ENCODE measurements at places on chromosomes 2 and 18.

- DNase-seq: no peak
These were observed 147.8 kb downstream of the KCNE4 start for GRCh38 chr2:223199531-223200515.

GRCh38 chr2:199335502-199335901 lies 122.2 kb downstream of the SATB2 start:
- no peak for DNase-seq

DNA sequence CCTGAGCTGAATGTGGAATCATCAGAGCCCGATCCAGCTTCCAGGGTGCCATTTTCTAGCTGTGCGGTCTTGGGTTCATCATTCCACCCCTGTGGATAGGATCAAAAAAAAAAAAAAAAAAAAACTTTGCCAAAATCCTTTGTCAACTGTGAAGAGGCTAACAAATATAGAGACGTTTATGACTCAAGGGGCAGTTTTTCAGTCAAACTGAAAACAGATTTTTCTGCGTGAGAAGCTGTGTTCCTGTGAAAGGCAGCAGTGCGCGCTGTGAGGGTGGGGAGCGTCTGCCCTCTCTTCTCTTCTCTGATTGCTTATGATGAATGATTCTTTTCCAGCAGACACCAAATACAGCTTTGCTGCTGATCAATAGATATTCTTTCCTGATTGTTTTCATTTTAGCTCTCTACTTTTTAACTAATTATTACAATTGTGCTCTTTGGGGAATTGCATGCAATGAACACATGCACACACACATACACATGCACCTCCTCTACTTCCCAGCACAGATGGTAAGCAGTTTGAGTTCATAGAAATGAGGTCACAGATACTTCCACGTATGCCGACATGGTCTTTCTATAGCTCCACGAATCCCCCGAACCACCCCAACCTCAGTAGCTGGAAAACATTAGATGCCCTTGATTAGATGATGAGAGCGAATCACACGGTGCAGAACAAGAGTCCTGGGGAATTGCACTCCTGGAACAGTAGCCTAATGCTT lies 175.4 kb downstream of the NRP2 start:
- DNase-seq: no peak

DNA sequence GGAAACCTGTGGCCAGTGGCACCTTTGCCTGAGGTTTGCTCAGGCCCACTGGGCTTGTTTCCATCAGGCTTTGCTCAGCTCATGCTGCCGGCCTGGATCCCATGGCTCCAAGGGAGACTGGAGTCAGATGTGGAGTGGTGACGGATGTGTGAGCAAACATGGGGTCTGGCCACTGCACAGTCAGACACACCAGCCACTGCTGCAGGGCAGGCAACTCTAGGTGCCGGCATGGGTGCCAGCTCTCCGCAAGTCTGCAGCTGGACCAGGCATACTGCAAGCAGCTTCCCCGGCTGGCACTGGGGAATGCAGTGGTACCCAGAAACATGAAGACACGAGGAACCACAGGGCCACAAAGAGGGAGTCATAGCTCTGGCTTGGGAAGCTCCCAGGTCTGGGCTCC lies 37.4 kb downstream of the TDRD15 start:
- no peak for DNase-seq

GRCh38 chr2:7725171-7725849 lies 808.1 kb downstream of the RNF144A start:
- DNase-seq: no peak

- DNase-seq: no peak
These were observed 20.9 kb upstream of the ROCK2 start for GRCh38 chr2:11365096-11365879.

DNA sequence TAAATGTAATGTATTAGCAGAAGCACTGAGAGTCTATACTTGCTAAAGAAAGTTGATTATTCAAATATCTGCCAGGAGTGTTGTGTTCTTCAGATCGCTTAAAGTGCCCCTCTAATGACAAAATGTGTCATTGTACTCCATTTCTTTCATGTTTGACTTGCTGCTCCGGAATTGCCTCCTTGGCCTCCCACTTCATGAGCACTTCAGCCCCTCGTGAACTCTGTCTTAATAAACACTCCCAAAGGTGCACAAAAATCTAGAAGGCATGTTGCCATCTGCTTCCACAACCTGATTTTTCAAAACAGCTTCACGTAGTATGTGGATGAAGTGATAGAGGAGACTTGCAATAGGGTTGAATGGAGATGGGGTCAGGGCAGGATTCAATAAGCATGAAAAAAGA lies 396.1 kb downstream of the TDRD15 start:
- no peak for DNase-seq

DNA sequence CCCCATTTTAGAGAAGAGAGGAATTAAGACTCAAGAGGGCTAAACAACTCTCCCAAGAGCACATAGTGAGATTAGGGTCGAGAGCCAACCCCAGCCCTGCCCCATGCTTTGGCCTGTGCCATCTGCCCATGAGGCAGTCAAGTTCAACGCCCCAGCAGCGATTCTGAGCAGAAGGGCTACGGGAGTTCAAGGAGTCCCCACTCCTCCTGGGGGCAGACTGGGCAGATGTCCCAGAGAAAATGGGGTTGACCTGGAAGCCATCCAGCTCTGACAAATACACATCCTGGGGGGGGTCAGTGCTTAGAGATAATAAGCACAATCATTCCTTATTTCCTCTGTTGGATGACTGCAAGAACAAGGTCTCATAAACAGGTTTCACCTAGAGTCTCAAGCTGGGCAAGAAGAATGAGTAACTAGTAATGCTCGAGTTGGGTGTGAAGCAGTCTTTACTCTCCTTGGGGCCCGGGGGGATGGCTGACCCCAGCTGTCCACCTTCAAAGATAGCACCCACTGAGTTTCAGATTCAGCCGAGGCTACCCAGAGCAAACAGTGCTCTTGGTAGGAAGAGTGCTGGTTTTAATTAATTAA lies 716.4 kb downstream of the RNF144A start:
- no peak for DNase-seq

GRCh38 chr2:217222309-217222910 lies 362.5 kb upstream of the TNP1 start:
- no peak for DNase-seq

- DNase-seq: no peak
These were observed 129.5 kb downstream of the TMEM182 start for GRCh38 chr2:102891296-102891695.

GRCh38 chr18:77167251-77167650 lies 34.7 kb upstream of the MBP start:
- DNase-seq: no peak

DNA sequence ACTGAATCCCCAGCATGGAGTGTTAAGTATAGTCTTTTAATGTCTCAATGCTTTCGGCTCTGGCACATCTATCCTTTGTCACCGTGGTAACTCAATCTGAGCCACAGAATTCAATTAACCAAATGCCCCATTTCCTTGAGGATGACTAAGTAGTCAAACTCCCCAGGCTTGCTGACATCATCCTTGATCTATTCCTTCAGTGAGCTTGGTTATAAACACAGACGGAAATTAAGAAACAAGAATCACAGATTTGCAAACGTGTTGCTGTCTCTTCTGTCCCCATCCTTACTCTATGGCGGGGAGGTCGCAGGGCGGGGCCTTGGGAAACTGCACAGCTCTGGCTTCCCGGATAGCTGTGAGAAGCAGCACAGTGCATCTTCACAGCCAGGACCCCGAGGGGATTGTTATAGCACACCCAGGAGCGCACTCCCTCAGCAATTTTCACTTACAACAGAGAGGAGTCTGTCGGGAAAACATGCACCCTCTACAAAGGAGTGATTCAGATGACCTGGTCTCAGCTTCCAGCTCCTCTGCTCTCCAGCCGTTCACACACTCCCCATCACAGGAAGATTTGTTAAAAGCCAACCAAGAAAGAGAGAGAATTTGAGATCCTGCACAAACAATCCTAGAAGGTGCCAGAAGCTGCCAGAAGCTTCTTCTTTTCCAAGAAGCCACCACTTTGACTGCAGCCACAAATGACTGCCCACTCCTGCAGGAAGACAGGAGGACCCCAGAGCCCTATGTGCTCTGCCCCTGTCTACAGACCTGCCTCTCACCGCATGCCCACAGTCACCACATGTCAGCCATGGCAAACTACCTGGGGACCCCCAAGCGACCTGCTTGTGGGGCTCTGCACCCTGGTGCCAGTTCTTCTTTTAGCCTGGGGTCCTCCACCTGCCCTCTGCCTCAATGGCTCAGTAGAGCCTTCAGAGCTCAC lies 44.9 kb upstream of the YWHAQ start:
- DNase-seq: no peak

GRCh38 chr18:60060578-60060977 lies 160.8 kb downstream of the PMAIP1 start:
- DNase-seq: no peak

GRCh38 chr2:71615767-71616730 lies 162.7 kb downstream of the DYSF start:
- DNase-seq: no peak

DNA sequence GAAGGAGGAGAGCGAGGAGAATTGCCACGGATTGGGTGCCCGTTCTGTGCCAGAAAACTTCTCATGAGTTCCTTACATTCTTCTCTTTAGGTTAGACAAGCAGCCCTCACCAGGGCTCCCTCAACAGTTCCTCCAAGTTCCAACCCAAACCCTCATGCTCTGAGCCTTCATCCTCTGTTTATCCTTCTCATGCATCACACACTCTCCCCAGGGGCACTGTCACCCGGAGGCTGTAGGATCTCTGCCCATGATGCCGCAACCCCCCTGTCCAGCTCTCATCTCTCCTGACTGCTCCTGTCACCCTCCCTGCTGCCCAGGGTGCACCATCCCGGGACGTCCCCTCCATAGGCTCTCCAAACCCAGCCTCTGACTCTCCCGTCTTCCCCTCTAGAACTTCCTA lies 99.4 kb upstream of the MYCN start:
- DNase-seq: no peak

GRCh38 chr2:26678035-26678434 lies 14.5 kb upstream of the KCNK3 start:
- DNase-seq: no peak

- DNase-seq: no peak
These were observed 42.3 kb upstream of the NCOA1 start for GRCh38 chr2:24448797-24449196.

GRCh38 chr2:109017017-109017416 lies 28.0 kb upstream of the EDAR start:
- no peak for DNase-seq

GRCh38 chr2:179447839-179448447 lies 183.3 kb upstream of the SESTD1 start:
- DNase-seq: no peak

DNA sequence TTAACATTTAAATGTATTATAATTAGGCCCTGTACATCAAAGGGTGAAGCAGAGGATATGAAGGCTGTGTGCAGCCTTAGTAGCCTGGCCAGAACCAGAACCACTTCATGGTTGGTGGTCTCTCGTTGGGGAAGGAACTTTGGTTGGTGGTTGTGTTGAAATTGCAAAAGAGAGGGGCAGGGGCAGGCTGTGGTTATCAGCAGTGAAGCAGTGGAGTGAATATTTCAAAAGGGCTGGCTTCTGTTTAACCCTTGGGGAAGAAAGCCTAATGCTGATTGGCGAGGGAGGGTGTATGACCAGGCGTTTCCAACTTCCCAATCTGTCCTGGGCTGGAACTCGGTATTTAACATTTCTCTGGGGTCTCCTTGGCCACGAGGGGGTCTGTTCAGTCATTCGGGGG lies 51.2 kb upstream of the LYPD6B start:
- no peak for DNase-seq

DNA sequence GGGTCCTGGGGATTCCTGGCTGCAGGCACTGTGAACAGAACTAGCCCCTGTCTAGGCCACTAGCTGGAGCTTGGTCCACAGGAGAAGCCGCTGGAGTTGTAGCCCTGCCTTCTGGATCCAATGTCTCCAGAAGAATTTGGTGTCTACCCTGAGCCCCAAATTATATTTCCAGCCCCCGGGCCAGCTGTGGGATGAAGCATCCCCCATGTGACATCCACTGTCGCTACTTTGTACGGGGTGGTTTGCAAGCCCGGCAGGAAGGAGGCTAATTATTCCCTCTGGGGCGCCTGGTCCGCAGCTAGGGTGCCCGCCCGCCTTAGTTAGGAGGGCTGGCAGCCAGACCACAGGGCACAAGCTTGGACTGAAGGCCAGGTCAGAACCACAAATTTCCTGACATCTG lies 106.5 kb downstream of the SMAD7 start:
- no peak for DNase-seq
